Mammary epithelial cell (primary cell): ENCODE measurements at places on chromosomes 2 and 18. TPM values are rescaled to one million over a fixed set of nuclear protein-coding genes. Genes with fewer than 3 reads are reported as not detected.

Gene KCNJ3
- not detected for polyA plus RNA-seq

Gene LINC00305
- polyA plus RNA-seq: not detected

Gene AKAIN1
- not detected for polyA plus RNA-seq

Gene STEAP3
- 42.2 TPM for polyA plus RNA-seq

Gene SERPINB11
- polyA plus RNA-seq: not detected

Gene C2orf81
- 1.9 TPM for polyA plus RNA-seq

Gene CAPN14
- polyA plus RNA-seq: 0.20 TPM

Gene SERPINB10
- 0.07 TPM for polyA plus RNA-seq

Gene SCYGR4
- polyA plus RNA-seq: not detected

Gene SOWAHC
- polyA plus RNA-seq: 12.6 TPM

Gene NEU2
- not detected for polyA plus RNA-seq

Gene OTOS
- not detected for polyA plus RNA-seq

Gene KCNG2
- polyA plus RNA-seq: not detected

Gene ANKRD62
- not detected for polyA plus RNA-seq

Gene CTNNA2
- not detected for polyA plus RNA-seq

Gene SLC25A12
- 18.5 TPM for polyA plus RNA-seq

Gene CHRND
- polyA plus RNA-seq: not detected

Gene RAB11FIP5
- 24.8 TPM for polyA plus RNA-seq

Gene TCF7L1
- 3.1 TPM for polyA plus RNA-seq

Gene CKAP2L
- 15.1 TPM for polyA plus RNA-seq

Gene GRHL1
- 1.8 TPM for polyA plus RNA-seq

Gene FBLN7
- polyA plus RNA-seq: 0.18 TPM

Gene SNTG2
- not detected for polyA plus RNA-seq

Gene G6PC2
- not detected for polyA plus RNA-seq

Gene CYP1B1
- 4.1 TPM for polyA plus RNA-seq

Gene TSPYL6
- polyA plus RNA-seq: not detected

Gene GRB14
- 3.8 TPM for polyA plus RNA-seq

Gene WNT10A
- polyA plus RNA-seq: 0.85 TPM
